ENCODE measurements at places on chromosomes 2 and 18.

DNA sequence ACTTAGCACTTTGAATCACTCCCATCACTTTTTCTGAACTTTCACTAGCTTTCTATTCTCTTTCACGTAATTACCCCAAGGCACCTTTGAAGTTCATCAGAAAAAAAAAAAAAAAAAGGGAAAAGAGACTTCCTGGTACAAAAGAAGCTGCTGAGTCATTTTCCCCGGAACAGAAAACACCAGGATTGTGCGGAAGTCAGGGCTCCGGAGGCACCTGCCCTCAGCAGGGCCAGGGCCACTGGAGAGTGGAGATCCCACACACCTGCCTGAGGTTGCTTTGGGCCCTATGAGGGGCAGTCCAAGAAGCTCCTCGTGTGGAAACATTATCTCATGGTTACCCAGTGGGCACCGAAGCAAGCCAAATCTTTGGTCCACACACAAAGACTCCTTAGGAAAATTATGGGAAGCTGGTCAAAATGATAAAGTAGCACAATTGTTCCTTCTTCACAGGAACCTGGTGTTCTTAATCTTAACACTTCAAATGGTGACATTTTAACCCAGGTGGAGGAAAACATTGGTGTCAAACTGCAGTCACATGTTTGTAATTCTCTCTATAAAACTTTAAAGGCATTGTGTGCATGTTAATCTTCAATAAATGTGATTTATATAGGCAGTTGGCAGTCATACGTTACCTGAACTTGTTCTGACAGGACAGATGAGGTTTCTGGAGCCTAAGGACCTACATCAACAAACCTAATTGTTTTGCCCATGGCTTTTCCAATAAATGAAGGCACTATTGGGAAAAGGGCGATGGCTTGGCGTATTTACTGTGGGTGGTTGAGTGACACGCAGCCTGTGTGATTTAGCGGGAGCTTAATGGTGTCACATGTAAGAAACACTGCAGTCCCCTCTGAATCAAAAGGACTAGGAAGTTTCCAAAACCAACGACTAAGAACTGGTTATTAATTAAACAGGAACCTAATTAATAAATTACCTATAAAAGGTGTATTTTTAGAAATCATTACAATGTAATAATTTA is 23.4 kb upstream of the FAM110C start:
- DNase-seq: no peak

GRCh38 chr2:206004004-206004693 is 81.8 kb downstream of the INO80D start:
- no peak for DNase-seq

GRCh38 chr2:122029456-122029855 is 274.0 kb downstream of the TSN start:
- no peak for DNase-seq

DNA sequence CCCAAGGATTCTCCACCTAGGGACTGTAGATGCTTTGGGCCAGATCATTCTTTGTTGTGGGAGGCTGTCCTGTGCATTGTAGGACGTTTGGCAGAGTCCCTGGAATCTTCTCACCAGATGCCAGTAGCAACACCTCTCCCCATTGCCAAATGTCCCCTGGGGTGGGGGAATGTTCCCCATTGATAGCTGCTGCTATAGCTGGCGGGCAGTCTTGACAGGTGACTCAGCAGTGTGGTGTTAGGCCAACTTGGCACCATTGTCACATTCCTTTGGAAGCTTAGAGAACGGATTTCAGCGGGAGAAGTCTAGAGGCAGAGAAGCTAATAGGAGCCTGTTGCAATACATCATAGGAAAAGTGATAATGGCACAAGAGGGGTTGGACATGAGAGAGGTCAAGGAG is 495.7 kb upstream of the SMIM21 start:
- DNase-seq: peak; percentile 20

DNA sequence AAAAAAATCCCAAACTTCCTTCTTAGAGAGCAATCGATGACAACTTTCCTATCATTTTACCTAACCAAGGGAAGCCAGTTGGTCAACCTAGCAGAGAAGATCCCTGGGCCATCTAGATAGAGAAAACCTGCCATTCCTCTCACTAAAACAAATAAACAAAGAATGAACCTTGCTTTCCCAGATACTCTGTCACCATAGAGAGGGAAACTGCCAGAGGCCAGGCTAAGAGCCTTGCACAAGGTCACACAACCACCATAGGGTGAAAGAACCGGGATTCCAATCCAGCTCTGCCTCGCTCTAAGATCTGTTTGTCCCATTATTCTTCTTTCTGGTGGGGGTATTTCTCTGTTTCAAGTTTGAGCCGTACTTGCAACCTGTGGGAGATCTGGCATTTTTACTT is 154.6 kb downstream of the CYRIA start:
- DNase-seq: no peak

GRCh38 chr18:32919799-32920198 is 147.0 kb upstream of the KLHL14 start:
- DNase-seq: peak; percentile 42

DNA sequence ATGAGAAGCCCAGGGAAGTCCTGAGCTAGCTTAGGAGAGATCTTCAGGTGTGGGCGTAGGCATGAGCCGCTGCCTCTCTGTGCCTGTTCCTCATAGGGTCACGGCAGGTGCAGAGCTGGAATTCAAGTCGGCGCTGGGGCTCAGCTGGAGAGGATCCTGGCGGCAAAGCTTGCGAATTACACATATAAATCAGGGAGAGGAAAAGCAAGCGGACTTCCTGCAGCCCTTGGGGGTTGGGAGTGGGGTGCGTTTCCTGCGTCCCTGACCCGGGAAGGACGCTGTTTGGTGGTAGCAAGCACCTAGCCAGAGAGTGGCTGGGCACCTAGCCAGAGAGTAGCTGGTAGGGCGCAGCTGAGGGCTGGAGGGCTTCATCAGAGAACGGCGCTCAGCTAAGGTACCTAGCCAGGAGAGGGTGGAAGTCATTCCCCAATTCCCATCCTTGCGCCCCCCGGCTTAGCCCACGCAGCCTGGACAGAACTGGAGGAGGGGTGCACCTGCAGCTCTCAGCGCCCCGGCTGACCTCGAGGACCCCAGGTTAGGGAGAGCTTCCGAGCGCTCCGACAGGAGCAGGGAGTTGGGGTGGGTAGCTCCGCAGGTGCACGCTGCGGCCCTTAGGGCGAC is 459 bp upstream of the EFR3B start:
- peak; percentile 48 for DNase-seq

DNA sequence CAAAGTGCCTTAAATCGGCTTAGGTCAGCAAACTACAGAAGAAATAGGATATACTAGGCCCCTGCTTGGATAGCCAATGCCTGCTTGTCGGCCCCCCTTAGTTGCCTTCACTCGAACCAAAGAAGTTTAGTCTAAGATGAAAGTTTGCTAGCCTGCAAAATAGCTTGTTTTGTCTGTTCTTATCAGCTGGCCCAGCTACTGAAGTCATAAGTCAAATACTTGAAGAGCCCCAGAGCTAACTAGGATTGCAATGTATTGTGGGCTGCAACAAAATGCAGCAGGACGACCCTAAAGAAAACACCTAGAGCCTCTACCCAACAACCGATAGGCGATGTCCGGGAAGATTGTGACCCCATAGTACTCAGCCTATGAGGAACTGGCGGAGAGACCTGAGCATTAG is 183.5 kb upstream of the HS6ST1 start:
- no peak for DNase-seq

DNA sequence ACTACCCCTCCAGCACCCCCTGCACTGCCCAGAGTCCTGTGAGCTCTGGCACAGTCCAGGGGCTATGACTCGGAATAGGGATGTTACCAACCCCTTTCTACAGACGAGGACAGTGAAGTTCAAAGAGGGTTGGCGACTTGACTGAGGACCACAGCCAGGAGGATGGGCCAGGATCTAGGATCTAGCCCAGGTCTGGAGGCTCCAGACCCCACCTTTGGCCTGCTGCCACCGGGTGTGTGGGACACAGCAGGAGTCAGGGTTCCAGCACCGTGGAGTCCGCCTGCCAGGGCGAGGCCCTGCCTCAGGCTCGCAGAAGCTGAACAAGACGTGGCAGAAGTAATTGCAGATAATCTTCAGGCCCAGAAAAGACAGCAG is 37.9 kb upstream of the GPC1 start:
- DNase-seq: no peak

DNA sequence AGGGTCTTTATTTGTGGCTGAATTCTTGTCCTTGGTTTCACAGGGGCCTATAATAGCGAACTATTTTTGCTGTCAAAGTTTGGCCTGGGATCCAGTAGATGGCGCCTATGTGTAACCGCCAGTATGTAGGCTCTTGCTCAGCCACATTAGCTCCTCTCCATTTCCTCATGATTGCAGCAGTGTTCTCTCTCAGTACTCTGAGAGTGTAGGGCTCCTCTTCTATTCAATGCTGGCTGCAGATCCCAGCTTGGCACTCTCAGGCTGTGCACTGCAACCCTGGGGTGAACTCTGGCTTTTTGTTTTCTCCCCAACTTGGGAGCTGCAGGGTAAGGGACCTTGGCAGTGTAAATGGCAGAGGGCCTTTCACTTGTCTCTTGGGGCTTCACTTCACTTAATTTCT is 344.6 kb upstream of the CHAC2 start:
- peak; percentile 32 for DNase-seq

- DNase-seq: no peak
Observed at GRCh38 chr2:235909358-235909757, 258.8 kb downstream of the GBX2 start.

Measured in kidney capillary endothelial cell (primary cell).